ENCODE measurements at places on chromosomes 5 and 9. TPM values are rescaled to one million over a fixed set of nuclear protein-coding genes. Genes with fewer than 3 reads are reported as not detected.

The PPP2R2B gene
- under 0.01 TPM for total RNA-seq

The SLC25A48 gene
- not detected for total RNA-seq

The RASEF gene
- 0.33 TPM for total RNA-seq

The STK32A gene
- 44.4 TPM for total RNA-seq

The TSSK1B gene
- total RNA-seq, result 0.79 TPM

The TSC1 gene
- 55.6 TPM for total RNA-seq

Data from placental epithelial cell (primary cell).